ENCODE measurements at places on chromosomes 3 and 15. TPM values are rescaled to one million over a fixed set of nuclear protein-coding genes. Genes with fewer than 3 reads are reported as not detected.
A peak's percentile ranks its signal among the peaks of the same experiment; 100 is the strongest.

GRCh38 chr15:99137111-99137546 is 32.2 kb downstream of the SYNM start:
- peaks cover 57% of the 10 kb centered on the region for H3K36me3 ChIP-seq
- H3K4me1 ChIP-seq, result no peaks in the 10 kb centered on the region
- H3K4me3 ChIP-seq, result no peak overlapping the region
- no peaks in the 10 kb centered on the region for H3K27me3 ChIP-seq

GRCh38 chr3:179071027-179071322 is 634 bp downstream of the ZMAT3 start:
- DNase-seq, result no peak
- H3K27ac ChIP-seq, result peak overlapping the region; percentile 93
- peaks cover 5% of the 10 kb centered on the region for H3K36me3 ChIP-seq
- peak overlapping the region; percentile 83 for H3K4me3 ChIP-seq
- H3K4me1 ChIP-seq, result peaks cover 29% of the 10 kb centered on the region

DNA sequence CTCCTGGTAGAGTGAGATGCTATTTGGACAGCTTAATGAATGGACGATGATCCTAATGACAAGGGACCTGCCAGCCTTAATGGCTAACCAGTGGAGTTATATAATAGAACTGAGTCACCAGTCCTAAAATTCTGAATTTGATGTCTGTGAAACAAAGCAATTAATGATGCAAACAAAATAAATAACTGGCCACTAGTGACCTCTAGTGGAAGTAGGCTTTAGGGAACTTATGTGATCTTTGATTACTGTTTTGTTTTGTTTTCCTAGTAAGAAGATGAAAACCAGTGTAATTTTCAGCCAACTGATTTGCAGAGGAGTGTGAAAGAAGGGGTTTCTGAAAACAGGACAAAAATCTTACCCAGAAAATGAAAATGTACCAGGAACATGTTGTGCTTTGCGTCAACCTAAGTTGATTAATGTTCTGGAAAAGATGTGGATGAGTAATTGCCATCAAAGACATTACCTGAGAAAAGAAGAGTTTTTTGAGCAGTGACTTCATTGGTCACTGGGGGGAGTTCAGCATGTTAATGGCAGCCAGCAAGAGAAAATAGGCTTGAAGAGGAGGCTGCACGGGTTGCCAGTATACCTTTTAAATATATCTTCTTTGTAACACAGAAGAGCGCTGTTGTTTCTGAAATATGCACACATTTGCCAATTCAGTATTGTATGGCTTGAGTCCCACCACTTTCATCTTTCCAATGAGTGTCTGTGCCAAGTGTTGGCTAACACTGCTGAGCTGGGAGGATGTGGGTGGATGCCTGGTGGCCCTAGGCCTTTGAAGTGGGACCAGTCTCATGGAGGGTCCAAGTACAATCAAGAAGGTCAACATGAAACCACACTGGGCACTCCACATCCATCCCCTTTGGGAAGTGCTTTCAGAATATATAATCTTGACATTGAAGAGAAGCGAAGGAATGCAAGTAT is 9.3 kb downstream of the VEPH1 start:
- no peaks in the 10 kb centered on the region for H3K4me1 ChIP-seq
- H3K27ac ChIP-seq, result no peak overlapping the region
- H3K36me3 ChIP-seq, result no peaks in the 10 kb centered on the region
- H3K4me3 ChIP-seq, result no peak overlapping the region
- no peaks in the 10 kb centered on the region for H3K27me3 ChIP-seq

GRCh38 chr3:7964899-7965298 is 536.7 kb upstream of the LMCD1 start:
- H3K4me1 ChIP-seq, result peaks cover 13% of the 10 kb centered on the region
- H3K27me3 ChIP-seq, result no peaks in the 10 kb centered on the region
- H3K36me3 ChIP-seq, result no peaks in the 10 kb centered on the region
- no peak for DNase-seq
- H3K27ac ChIP-seq, result no peak overlapping the region
- no peak overlapping the region for H3K4me3 ChIP-seq

DNA sequence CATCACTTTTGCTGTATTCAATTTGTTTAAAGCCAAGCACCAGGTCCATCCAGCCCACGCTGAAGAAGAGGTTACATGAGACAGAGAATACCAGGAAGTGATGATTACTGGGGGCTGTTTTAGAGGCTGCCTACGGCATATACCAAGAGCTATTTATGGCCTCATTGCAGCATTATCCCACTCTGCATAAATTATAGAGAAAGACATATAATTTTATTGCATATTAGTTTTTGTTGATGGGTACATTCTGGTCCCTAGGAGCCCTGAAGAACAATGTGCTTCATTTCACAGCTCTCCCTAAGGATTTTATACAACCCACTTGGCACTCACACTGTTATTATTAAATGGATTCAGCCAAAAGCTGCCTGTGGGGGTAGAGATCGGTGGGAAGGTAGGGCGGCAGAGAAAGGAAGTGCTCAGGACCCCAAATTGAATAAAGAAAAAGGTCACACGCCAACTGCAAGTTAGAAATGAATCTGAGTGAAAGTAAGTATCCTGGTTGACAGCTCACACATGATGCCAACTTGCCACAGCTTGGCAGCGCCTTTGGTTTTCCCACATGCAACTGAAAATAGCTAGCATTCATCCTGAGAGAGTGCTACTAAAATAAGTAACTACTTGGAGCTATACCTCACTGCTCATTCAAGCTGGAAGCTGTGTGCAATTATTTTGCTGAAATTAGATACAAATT is 73.7 kb downstream of the CCNL1 start:
- no peaks in the 10 kb centered on the region for H3K27me3 ChIP-seq
- H3K4me1 ChIP-seq, result peaks cover 63% of the 10 kb centered on the region
- peak overlapping the region; percentile 99 for H3K27ac ChIP-seq
- no peaks in the 10 kb centered on the region for H3K36me3 ChIP-seq

- H3K4me3 ChIP-seq, result no peak overlapping the region
- H3K4me1 ChIP-seq, result peaks cover 40% of the 10 kb centered on the region
- peaks cover 20% of the 10 kb centered on the region for H3K36me3 ChIP-seq
- DNase-seq, result no peak
Observed at GRCh38 chr3:37540786-37541185, 320.9 kb upstream of the CTDSPL start.

GRCh38 chr15:40345867-40346578 is 4.8 kb upstream of the PHGR1 start:
- no peaks in the 10 kb centered on the region for H3K27me3 ChIP-seq
- H3K4me1 ChIP-seq, result peaks cover 41% of the 10 kb centered on the region
- peak; percentile 58 for DNase-seq
- H3K36me3 ChIP-seq, result no peaks in the 10 kb centered on the region
- no peak overlapping the region for H3K4me3 ChIP-seq

GRCh38 chr3:149267565-149267964 is 45.9 kb upstream of the CP start:
- DNase-seq, result no peak
- H3K4me3 ChIP-seq, result no peak overlapping the region
- H3K27ac ChIP-seq, result no peak overlapping the region
- H3K27me3 ChIP-seq, result no peaks in the 10 kb centered on the region
- no peaks in the 10 kb centered on the region for H3K36me3 ChIP-seq
- H3K4me1 ChIP-seq, result no peaks in the 10 kb centered on the region

- no peak overlapping the region for H3K27ac ChIP-seq
- H3K4me3 ChIP-seq, result no peak overlapping the region
Observed at GRCh38 chr3:4149296-4149695, 153.9 kb upstream of the SETMAR start.

SLC22A14 gene
- total RNA-seq, result not detected

SNTN gene
- total RNA-seq, result not detected
